ENCODE measurements at places on chromosomes 5 and 9.

DNA sequence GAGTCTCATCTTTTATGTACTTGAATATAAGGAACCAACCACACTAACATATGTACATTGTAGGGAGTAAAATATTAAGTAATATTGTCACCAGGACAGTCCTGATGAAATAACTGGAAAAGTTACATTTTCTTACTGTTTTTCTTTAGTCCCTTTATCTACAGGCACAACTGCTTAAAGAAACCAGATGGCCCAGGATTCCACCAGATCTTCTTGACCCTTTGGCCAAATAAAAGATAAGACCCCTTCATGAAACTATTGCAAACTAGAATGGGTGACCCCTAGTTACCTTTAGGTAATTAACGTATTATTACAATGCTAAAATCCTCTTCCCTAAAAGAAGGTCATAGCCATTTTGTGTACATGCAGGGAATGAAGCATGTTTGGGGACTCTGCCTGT, 106.3 kb upstream of the FTMT start:
- DNase-seq: no peak

DNA sequence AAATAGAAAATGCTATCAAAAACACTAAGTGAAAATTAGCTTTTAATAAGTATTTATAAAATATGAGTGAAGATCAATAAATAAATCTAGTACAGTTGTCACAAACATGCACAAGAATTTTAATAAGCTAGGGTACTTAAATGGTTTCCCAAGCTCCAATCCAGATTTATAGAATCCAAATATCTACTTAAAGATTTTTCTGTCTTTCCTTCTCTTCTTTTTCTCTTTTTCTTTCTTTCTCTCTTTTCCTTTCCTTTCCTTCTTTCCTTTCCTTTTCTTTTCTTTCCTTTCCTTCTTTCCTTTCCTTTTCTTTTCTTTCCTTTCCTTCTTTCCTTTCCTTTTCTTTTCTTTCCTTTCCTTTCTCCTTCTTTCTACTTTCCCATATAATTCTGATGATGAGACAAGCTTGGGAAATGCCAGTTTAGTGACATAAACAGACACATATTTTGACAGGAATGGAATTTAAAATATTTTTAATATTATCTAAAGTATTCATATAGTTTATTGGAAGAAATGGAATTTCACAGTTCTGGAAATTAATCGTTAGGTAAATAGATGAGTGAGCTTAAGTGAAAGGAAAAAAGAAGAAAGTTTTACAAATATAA, 832.8 kb downstream of the NR2F1-AS1 start:
- no peak for DNase-seq

DNA sequence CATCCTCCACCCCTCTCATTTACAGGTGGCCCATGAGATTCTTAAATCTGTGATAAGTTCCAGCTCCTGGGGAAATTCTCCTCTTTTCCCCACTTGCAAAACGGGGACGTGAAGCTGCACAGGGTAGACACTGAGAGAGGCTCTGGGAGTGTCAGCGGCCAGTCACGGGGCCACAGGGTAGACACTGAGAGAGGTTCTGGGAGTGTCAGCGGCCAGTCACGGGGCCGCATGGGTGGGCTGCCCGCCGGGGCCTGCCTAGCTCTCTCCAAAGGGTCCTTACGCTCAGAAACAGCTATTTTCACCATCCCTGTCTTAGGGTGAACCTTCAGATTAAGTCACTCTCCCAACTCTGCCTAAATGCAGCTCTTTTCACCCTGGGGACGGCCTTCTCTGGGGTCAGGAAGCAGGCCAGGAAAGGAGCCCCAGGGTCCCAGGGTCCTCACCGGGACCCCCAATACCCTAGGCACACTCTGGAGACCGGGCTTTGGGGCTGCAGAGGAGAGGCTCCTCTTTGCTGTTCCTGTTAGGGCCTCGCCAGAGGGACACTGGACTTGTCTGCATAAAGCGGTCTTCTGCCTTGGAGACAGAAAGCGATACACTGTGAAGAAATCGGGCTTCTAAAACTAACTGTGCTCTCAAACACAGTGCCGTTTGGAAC, 1.5 kb downstream of the FAM78A start:
- no peak for DNase-seq

- no peak for DNase-seq
Observed at GRCh38 chr5:116510517-116510916, 64.1 kb downstream of the SEMA6A start.

Measured in cortex of kidney (tissue), 1 donor.